NCI-H524 (cell line): ENCODE measurements at places on chromosomes 7 and 10.

DNA sequence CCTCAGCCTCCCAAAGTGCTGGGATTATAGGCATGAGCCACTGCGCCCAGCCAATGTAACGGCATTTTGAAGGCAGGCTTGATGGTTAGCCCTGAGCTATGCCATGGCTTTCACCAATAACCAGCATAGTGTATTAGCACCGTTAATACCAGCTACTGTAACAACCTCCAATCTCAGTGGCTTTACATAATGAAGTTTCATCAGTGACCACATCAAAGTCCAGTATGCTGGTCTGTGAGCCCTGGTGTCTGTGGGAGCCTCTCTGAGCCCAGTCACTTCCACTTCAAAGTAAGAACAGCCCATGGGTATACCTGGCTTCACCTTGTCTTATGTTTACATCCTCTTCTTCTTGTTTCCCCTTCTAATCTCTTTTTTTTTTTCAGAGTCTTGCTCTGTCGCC, 11.6 kb upstream of the ZDHHC4 start:
- DNase-seq = no peak

DNA sequence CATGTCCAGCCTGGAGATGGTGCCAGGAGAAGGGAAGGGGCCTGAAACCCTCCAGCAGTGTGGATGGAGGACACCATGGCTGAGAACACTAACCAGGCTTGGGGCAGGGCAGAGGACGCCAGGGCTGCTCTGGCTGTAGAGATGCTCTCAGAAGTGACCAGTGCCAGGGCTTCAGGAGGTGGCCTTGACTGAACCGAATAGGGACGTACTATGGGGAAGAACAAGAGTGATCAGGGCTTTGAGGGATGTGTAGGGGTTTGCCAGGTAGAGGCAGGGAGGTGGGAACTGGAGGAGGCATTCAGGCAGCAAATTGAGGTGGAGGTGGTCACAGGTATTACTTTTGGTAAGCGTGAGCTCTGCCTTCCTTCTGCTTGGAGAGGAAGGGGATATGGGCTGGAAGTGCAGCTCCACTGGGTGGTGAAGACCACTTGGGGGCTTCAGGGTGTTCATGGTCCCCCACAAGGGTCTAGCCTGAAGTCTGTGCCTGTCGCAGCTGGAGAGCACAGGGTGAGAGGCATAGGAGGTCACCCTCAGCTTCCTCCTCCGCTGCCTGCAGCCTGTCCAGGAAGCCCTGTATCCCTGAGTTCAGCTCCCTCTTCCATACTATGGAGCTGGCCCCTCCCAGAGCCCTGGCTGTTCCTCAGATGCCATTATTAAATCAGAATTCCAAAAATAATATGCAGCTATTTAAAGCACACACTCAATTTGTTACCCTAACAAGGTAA, 27.8 kb downstream of the ADCY1 start:
- DNase-seq = no peak

GRCh38 chr7:16264823-16265804, 156.2 kb downstream of the CRPPA start:
- DNase-seq = no peak

GRCh38 chr10:49373361-49373760, 22.5 kb downstream of the DRGX start:
- DNase-seq = no peak

- DNase-seq = no peak
These were observed 50.8 kb downstream of the ZNF503 start for GRCh38 chr10:75350791-75351190.

GRCh38 chr10:91552274-91553095, 80.4 kb downstream of the PPP1R3C start:
- DNase-seq = no peak

DNA sequence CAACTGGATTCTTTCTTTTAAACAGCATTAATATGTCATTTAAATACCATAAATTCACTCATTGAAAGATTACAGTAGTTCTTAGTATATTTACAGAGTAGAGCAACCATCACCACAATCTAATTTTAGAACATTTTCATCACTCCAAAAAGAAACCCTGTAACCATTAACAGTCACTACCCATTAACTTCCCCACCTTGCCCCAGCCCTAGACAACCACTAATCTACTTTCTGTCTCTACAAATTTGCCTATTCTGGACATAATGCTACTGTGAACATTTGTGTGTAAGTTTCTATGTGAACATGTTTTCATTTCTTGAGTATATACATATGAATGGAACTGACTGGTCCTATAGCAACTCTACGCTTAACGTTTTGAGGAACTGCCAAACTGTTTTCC, 42.4 kb downstream of the P4HA1 start:
- no peak for DNase-seq

- DNase-seq = no peak
These were observed 17.3 kb downstream of the NRAP start for GRCh38 chr10:113646336-113647201.

- no peak for DNase-seq
These were observed 19.1 kb upstream of the CDK1 start for GRCh38 chr10:60759181-60759580.

GRCh38 chr7:4748231-4748681, 27.2 kb upstream of the AP5Z1 start:
- DNase-seq = no peak

DNA sequence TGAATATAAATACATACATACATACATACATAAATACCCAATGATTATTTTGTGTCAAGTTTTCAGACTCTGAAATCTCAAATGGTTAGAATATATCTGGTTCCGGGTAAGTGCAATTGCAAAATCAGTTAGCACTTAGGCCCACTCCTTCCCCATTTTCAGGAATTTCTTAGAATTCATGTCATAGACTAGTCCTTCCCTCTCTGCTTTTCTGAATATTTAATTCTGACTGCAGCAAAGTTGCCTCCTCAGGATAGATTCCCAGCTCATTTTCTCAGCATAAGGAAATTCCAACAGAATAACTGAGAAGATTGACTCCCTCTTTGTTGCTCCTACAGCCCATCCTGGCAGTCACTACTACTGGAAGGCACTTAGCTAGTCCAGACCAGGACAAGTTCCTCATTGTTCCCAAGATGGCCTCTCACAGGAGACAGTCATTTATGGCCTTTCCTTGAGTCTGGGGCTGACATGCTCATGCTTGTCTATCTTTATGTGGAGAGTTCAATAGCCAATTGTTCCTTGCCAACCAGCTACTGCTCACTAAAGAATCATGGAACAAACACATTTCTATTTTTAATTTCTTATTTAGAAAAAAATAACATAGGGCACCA, 142.9 kb upstream of the ITGB1 start:
- DNase-seq = no peak

DNA sequence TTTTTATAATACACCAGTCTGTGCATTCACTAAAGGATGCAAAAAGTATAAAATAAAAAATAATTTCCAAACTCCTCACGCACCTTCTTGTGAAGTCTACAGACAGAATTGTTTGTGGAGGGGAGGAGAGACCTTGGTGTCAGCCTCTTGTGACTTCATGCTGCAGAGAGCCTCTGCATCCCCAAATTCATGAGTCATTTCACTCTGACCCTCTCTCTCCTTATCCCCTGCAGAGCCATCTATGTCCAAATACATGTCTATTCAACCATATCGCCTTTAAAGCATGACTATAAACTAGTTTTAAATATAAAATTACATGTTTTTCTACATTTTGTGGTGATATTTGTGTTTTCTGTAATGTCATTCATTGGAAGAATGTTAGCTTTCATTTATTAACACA, 6.0 kb downstream of the CREB5 start:
- DNase-seq = no peak

- no peak for DNase-seq
These were observed 43.0 kb upstream of the GRM3 start for GRCh38 chr7:86600506-86601290.
